ENCODE measurements at places on chromosomes 7 and 10. TPM values are rescaled to one million over a fixed set of nuclear protein-coding genes. Genes with fewer than 3 reads are reported as not detected.

Gene PRPS1L1
- total RNA-seq = not detected

Gene CCDC136
- total RNA-seq = 3.2 TPM

Gene EPDR1
- total RNA-seq = 99.6 TPM

Gene CH25H
- 0.06 TPM for total RNA-seq

Gene SP8
- not detected for total RNA-seq

Gene SKAP2
- total RNA-seq = 60.7 TPM

Gene SRGN
- 438 TPM for total RNA-seq

Gene C10orf143
- 0.96 TPM for total RNA-seq

GRCh38 chr7:100406767-100407166, 21.7 kb downstream of the ZCWPW1 start:
- DNase-seq = peak; percentile 60

DNA sequence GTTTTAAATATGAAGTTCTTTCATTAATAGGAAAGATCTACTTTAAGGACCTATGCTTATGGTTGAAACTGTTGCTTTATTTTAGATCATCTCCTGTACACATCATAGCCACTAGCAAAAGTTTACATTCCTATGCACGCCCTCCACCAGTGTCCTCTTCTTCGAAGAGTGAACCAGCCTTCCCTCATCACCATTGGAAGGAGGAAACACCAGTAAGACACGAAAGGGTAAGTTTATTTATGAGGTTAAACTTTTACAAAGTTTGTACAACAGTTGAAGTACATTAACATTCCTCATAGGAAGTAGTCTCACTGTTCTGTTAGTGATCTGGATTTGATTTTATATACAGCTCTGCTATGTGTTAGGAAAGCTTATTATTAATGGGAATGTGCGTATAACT, 16.9 kb downstream of the HBP1 start:
- no peak for DNase-seq

DNA sequence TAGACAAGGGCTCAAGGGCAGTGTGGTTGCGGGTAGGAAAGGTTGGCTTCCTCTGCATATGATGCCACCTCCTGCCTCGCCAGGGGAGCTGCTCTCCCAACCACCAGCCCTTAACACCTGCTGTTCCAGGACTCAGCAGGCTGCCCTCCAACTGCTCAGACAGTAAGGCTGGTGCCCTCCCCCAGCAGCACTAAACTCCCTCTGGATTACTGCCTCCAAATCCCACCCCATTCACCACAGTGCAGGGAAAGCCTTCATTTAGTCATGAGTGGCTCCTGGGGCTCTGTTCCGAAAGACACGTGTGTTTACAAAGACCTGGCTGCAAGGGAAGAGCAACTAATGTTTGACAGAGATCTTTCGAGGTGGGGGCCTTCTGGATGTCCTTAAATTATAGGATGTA, 437.2 kb upstream of the MKI67 start:
- no peak for DNase-seq

DNA sequence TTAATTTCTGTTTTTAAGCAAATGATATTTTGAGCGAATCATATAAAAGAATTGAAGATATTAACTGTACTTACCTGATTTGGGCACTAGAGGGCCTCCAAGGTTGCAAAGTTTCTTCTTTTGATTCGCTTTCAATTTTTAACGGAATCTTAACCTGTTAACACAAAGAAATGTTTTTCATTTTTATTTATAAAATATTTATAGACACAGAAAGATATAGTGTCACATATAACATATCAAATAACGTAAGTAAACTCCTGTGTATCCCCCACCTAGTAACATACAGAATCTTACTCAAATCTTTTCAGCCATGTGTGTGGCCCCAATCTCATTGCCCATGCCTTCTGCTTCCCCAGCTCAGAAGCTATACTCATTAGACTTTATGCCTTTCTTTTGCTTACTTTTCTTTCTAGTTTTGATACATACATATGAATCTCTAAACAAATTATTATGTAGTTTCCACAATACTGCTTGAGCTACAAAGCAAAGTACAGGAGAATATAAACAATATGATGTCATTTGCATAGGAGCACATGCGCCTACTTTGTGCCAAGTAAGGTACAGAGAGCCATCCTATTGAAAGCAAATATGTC, 49.5 kb upstream of the ZPBP start:
- peak; percentile 33 for DNase-seq

GRCh38 chr7:40230101-40230500, 95.3 kb downstream of the SUGCT start:
- DNase-seq = no peak

DNA sequence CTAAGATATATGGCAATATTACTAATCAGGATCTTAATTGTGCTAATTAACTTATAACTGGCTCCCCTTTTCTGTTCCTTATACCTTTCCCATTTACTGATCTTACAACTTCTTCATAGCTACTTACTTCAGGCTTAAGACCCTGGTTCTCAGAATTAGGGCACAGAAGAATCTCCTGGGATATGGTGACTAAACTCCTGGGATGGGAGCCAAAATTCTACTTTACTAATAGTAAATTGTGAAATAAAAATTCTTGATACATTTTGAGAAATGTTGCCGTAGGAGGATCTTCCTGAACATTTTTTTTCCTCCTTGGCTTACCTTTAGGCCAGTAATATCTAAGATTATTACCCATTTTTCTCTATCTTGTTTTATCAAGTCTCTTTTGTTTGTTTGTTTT, 309.5 kb downstream of the ATRNL1 start:
- peak; percentile 81 for DNase-seq

DNA sequence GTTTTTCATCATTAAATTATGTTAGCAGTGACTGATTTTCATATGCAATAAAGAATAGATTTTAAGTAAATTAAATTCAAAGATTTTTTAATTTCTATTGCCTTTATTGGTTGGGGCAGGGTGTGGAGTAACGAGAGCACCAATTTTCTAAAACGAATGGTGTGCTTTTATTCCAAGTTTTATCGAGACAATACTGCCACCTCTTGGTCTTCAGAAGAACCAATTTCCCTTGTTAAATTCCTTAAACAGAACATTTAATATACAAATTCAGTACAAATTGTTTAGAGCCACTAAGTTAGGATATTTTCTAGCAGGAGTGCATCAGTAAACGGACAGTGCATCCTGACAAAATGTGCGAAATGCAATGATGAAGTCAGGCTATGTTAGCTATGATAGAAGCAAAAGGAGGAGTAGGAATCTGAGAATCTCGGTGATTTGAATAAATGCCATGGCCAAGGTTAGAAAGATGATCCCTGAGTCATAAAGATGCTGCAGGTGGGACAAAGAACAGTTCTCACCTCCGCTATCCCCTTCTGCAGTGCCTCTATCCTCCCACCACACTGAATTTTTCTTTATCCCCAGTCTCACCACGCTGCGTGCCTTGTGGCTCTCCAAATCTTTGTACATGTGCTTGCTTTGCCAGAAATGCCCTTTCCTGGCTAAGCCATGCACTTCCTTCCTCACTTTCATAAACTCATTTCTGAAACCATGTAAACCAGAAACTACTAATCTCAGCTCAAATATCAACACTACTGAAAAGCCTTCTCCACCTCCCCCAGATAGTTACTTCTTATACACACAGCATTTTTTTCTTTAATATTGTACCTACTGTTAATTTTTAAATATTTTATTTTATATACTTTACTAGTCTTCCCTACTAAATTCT, 31.9 kb upstream of the AGBL3 start:
- DNase-seq = peak; percentile 53

- DNase-seq = peak; percentile 45
Measured at GRCh38 chr10:32317795-32318357, 29.1 kb downstream of the EPC1 start.

DNA sequence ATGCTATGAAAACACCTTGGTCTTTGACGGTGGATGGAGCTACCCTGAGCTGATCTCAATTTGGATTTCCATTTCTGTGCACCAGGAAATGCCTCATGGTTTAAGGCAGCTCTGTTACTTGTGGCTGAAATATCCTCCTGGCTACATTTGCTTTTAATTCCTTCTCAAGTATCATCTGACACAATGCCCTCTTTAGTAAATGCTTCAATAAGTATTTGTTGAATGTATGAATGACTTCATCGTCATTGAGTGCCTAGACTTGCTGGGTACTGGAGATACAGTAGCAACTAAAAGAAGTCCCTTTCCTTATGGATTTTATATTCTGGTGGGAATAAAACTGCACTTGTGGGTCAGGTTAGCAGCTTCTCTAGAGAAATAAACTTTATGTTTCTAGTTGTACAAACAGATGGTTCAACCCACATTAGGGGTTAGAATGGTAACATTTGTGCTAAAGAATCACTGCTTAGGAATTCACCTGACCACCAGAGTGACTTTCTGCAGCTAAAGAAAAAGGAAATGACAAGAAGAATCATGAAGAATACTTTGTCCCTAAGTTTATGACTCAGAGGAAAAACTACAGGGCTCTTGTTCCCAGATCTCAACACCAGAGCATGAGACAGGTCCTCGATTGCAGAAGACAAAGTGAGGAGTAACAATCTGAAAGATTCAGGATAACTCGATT, 21.8 kb upstream of the SMNDC1 start:
- DNase-seq = peak; percentile 94

- peak; percentile 30 for DNase-seq
Measured at GRCh38 chr7:39228946-39229345, 251.2 kb downstream of the POU6F2 start.

DNA sequence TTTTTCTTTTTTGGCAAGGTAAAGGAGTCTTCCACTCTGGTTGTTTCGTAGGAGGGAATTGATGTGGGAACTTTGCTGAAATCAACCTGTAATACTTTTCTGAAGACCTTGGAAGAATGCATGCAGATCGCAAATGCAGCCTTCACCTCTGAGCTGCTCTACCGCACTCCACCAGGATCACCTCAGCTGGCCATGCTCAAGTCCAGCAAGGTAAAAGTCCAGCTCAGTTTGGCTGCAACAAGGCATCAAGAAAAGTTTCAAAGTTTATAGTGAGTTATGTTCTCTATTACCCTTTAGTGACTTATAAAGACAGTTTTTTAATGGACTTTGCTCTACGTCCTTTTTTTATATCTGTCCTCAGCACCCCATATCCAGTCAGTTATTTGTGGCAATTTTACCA, 21.0 kb downstream of the PLEKHA8 start:
- DNase-seq = no peak

DNA sequence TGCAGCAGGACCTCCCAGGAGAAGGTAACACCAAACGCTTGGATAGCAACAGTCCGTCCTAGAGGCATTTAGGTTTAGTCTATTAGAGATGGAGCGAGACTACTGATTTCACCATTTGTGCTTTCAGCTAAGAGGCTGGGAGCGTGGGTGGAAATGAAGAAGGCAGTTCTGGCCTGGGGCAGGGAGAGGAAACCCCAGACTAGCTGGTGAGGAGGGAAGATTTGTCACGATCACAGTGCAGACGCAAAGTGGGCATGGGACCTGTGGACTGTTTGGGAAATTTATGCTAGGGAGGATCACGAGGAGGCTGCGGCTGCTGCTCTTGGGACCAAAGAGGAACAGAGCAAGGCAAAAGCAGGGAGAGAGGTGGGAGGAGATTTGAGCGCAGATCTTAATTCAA, 130.4 kb upstream of the AOAH start:
- no peak for DNase-seq

DNA sequence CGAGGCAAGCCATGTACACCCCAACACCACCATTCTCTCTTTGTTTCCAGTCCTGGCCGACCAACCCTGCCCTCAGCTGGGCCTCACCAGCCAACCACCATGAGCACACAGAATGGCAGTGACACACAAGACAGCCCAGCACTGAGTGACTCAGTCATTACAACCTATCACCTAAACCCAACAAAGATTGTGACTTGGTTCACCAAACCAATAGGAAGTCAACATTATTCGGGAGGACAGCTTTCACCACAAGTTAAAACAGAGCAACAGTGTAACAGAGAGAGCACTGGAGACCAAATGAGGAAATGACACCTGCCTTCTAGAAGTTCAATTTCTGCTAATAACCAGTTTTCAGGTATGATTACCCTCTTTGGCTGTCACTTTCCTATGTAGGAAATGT, 72.1 kb downstream of the DNMBP start:
- DNase-seq = no peak

- DNase-seq = no peak
Measured at GRCh38 chr10:69481305-69481704, 30.0 kb downstream of the TSPAN15 start.

DNA sequence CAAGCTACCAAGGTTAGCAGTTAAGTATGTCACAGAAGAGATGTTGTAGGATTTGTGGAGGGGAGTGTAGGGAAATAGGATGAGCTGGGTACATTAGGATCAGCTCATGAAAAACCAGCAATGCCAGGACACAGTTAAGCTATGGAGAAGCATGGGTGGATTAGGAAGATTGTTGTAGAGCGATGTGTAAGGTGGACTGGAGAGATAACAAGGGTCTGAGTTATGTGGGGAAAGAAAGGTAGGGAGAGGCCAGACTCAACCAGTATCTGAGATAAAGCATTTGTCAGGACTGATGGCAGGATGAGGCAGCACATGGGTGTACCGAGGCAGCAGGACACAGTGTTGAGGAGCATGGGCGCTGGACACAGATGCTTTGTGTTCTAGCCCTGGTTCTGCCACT, 85.4 kb upstream of the PRR15 start:
- DNase-seq = no peak

DNA sequence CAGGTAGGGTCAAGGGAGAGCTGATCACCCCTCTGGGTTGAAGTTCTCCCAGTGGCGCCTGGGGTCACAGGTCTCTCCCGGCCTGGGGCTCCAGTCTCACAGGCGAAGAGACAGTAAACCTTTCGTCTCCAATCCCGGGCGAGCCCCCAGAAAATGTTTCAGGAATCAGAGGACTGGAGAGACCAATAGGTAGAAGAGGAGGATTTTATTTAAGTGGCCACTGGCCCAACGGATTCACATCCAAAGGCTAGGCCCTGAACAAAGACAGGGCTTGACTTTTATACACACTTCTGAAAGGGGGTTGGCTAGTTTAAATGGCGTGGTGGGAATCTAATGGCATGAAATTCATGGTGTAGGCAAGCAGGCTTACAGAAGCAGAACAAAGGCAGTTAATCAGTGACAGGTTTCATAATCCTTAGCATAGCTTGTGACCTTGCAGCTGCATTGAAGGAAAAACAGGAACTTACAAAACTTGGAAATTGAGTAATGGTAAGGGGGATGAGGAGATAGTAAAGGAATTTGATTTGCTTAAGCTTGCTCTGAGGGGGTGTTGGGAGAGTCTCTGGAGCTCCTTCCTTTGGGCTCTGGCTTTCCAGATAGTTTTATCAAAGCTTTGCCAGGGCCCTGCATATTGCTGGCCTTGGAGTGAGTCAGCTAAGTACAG, 105.5 kb downstream of the TRIM24 start:
- peak; percentile 38 for DNase-seq

- DNase-seq = no peak
Measured at GRCh38 chr7:47331179-47331565, 250.7 kb downstream of the TNS3 start.

- DNase-seq = no peak
Measured at GRCh38 chr7:140156460-140157080, 20.2 kb downstream of the KDM7A start.

DNA sequence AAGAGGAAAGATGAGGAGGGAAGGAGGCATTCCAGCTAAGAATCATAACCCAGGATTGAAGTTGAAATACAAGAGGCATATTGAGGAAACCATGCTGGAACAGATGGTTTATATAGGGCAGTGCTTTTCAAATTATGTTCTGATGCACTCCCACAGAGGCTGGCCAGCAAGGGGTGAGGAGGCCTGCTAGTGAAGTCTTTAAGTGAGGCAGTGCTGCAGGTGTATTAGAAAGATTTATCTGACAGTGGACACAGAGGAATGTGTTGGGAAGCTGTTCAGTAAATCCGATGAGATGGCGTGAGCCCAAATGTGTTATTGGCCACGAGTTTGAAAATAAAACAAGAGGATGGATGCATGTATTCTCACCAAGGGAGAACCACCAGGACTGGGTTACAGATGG, 28.6 kb downstream of the REEP3 start:
- DNase-seq = no peak

GRCh38 chr7:125279961-125280360, 350.3 kb upstream of the POT1 start:
- DNase-seq = no peak

GRCh38 chr10:73405556-73405955, 8.3 kb downstream of the ANXA7 start:
- DNase-seq = no peak
